Thoracic aorta (tissue), 2 donors: ENCODE measurements at places on chromosomes 5 and 9.

GRCh38 chr5:14206028-14206725 is 63.0 kb downstream of the TRIO start:
- DNase-seq, result no peak
- H3K27ac ChIP-seq, result no peak overlapping the region
- H3K27me3 ChIP-seq, result no peaks in the 10 kb centered on the region
- no peaks in the 10 kb centered on the region for H3K36me3 ChIP-seq
- H3K4me3 ChIP-seq, result no peak overlapping the region
- H3K4me1 ChIP-seq, result peaks cover 52% of the 10 kb centered on the region

GRCh38 chr5:75659791-75660450 is 48.7 kb downstream of the ANKDD1B start:
- H3K36me3 ChIP-seq, result no peaks in the 10 kb centered on the region
- H3K4me3 ChIP-seq, result no peak overlapping the region
- no peak for DNase-seq
- no peaks in the 10 kb centered on the region for H3K27me3 ChIP-seq
- no peak overlapping the region for H3K27ac ChIP-seq

DNA sequence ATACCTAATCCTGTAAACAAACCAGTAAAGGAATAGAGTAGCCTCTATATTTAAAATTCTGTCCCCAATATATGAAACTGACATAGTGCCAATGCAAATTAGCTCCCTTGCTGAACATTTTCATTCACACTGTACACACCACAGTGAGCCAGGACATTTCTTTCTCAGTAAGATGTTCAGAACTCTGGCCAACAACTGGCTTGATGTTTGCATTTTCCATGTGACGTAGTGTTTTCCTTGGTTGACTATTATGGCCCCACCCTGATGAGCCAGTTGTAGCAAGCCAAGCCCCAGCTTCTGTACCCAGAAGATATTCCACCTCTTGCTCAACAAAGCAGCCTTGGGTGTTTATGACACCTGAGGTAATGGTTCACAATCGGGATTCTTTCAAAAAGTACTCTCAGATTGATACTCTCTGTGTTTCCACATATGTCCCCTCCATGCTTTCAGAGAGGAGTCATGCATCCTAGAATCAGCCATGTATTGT is 17.7 kb upstream of the ANXA1 start:
- no peak for DNase-seq
- no peaks in the 10 kb centered on the region for H3K36me3 ChIP-seq
- H3K4me1 ChIP-seq, result peaks cover 7% of the 10 kb centered on the region
- no peaks in the 10 kb centered on the region for H3K27me3 ChIP-seq

DNA sequence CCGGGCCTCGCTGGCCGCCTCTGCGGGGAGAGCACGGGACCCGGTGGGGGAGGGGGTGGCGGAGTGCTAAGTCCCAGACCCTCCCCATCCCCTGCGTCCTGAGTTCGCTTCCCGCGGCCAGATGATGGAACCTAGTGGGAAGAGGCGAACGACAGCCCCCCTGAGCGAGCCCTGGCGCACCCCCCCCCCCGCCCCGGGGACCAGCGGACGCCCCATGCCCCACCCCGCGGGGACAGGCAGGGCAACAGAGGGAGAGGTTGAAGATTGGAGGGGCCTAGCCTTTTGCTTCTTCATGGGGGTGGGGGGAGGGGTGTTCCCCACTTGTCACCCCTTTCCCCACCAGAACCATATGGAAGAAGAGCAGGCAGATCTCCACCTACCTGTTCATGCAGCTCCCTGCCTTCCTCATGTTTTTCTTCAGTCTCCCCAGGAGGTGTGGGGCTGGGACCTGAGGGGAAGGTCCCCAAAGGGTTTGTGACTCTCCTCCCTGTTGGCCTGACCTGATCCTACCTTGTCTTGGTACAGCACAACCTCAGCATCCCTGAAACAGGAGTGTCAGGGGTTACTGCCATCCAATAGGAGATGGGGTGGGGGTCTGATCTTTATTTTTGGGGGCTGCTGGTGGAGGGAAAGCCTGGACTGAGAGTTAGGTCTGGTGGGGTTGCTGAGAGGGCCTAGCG is 485 bp downstream of the FAM53C start:
- H3K4me3 ChIP-seq, result peak overlapping the region; percentile 89
- H3K27ac ChIP-seq, result peak overlapping the region; percentile 97
- no peaks in the 10 kb centered on the region for H3K27me3 ChIP-seq

- H3K36me3 ChIP-seq, result no peaks in the 10 kb centered on the region
- DNase-seq, result no peak
- H3K27me3 ChIP-seq, result no peaks in the 10 kb centered on the region
- H3K4me1 ChIP-seq, result peaks cover 13% of the 10 kb centered on the region
- H3K27ac ChIP-seq, result no peak overlapping the region
- no peak overlapping the region for H3K4me3 ChIP-seq
Observed at GRCh38 chr9:120626512-120626911, 46.5 kb upstream of the CDK5RAP2 start.

- no peaks in the 10 kb centered on the region for H3K36me3 ChIP-seq
- peaks cover 8% of the 10 kb centered on the region for H3K4me1 ChIP-seq
- H3K27me3 ChIP-seq, result no peaks in the 10 kb centered on the region
- H3K4me3 ChIP-seq, result no peak overlapping the region
Observed at GRCh38 chr9:130298662-130299279, 33.2 kb downstream of the HMCN2 start.

DNA sequence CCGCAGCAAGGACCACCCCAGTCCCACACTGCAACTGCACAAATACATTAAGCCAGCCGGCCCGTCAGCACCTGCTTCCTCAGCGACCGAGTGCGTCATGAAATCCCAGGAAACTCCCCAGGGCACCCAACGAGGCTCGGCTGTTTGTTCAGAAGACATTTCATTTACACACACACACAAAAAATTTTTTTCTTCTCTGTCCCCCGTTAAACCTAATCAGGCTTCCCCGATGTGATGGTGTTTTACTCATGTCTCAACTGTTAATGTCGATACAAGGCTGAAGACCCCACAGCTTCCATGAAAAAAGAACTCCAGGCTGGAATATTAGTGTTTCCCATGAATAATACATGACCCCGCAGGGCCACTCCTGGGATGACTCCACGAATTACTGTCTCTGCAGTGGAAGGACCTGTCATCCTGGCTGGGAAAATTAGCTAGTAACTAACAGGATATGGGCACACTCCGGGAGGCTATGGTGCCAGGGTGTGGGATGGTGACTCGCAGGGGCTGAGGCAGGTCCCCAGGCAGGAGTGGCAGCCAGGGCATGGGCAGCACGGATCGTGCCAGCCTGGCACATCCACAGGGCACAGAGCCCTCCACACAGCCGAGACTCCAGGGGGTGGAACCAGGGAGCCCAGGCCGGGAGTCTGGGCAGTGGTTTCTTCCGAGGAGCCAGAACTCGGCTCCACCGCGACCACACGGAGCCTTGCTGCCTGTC is 102.4 kb downstream of the VAV2 start:
- DNase-seq, result no peak
- no peaks in the 10 kb centered on the region for H3K36me3 ChIP-seq
- no peak overlapping the region for H3K27ac ChIP-seq
- H3K27me3 ChIP-seq, result no peaks in the 10 kb centered on the region
- no peak overlapping the region for H3K4me3 ChIP-seq

- no peaks in the 10 kb centered on the region for H3K36me3 ChIP-seq
- peak overlapping the region; percentile 23 for H3K27ac ChIP-seq
- no peak overlapping the region for H3K4me3 ChIP-seq
- no peak for DNase-seq
- H3K27me3 ChIP-seq, result no peaks in the 10 kb centered on the region
Observed at GRCh38 chr5:64595031-64595855, 89.4 kb downstream of the RGS7BP start.

- DNase-seq, result no peak
- H3K36me3 ChIP-seq, result no peaks in the 10 kb centered on the region
- no peak overlapping the region for H3K4me3 ChIP-seq
- H3K4me1 ChIP-seq, result no peaks in the 10 kb centered on the region
- H3K27me3 ChIP-seq, result no peaks in the 10 kb centered on the region
Observed at GRCh38 chr5:160637357-160638090, 214.5 kb downstream of the ATP10B start.

GRCh38 chr9:95457769-95458168 is 59.0 kb downstream of the PTCH1 start:
- H3K27me3 ChIP-seq, result no peaks in the 10 kb centered on the region
- no peak overlapping the region for H3K27ac ChIP-seq
- H3K36me3 ChIP-seq, result peaks cover 9% of the 10 kb centered on the region
- peaks cover 5% of the 10 kb centered on the region for H3K4me1 ChIP-seq

DNA sequence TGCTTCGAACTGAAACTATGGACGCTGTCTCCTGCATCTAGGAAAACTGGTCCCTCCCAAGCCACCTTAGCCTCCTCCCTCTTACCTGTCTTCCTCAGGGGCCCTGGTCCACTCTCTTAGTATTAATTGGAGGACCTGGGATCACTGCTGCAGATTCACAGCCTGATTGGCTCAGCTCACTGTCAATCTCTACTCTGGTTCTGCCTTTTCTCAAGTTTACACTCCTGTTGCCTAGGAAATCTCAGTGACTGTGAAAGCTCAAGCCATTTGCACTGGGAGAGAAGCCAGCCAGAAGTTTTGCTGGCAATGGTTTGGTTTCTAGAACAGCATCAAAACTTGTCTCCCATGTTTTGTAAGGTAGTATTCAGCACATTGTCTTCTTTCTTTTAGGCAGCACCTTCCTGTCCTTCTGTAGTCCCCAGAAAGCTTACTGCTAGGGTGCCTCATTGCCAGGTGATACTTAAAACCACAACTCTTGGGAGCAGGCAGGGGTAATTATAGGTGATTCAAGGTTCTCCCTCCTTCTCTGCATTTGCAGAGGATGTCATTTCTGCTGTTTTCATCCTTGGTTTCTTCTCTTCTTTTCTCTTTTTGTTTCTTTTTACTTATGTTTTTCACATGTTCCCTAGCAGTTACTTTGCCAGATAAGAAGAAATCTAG is at the start of gene CAPSL:
TSS of gene CAPSL (minus strand) at position 55 of the 660 bp plus-strand sequence. CDS start 17,502 bp downstream, outside the sequence.
- no peaks in the 10 kb centered on the region for H3K27me3 ChIP-seq
- H3K36me3 ChIP-seq, result no peaks in the 10 kb centered on the region
- H3K4me3 ChIP-seq, result no peak within 1 kb of the TSS
- no peak for DNase-seq
- H3K4me1 ChIP-seq, result no peaks in the 10 kb centered on the region

- no peaks in the 10 kb centered on the region for H3K27me3 ChIP-seq
- no peak for DNase-seq
- H3K4me3 ChIP-seq, result no peak overlapping the region
Observed at GRCh38 chr9:28616310-28616709, 1043.0 kb upstream of the C9orf72 start.

DNA sequence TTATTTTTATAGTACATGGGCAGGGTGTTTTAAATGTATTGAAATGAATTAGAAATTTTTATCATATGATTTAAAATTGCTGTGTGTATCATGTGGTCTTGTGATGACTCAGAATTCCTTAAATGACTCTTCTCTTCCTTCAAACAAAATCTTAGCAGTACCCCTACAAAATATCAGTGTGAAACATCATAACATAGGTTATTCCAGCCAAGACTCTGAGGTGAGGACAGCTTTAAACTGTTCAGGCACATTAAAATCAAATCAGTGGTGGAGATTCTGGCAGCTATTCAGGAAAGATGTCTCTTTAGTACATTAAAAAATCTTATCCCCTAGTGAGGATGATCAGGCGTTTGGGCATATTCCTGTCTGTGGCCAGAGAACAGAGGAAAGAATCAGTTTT is 174.0 kb downstream of the MAN2A1 start:
- peaks cover 13% of the 10 kb centered on the region for H3K36me3 ChIP-seq
- no peak overlapping the region for H3K27ac ChIP-seq
- no peak for DNase-seq

- H3K4me1 ChIP-seq, result no peaks in the 10 kb centered on the region
- H3K27ac ChIP-seq, result no peak overlapping the region
- H3K27me3 ChIP-seq, result no peaks in the 10 kb centered on the region
- no peak overlapping the region for H3K4me3 ChIP-seq
- no peak for DNase-seq
Observed at GRCh38 chr5:176481711-176482110, 33.5 kb downstream of the FAF2 start.

DNA sequence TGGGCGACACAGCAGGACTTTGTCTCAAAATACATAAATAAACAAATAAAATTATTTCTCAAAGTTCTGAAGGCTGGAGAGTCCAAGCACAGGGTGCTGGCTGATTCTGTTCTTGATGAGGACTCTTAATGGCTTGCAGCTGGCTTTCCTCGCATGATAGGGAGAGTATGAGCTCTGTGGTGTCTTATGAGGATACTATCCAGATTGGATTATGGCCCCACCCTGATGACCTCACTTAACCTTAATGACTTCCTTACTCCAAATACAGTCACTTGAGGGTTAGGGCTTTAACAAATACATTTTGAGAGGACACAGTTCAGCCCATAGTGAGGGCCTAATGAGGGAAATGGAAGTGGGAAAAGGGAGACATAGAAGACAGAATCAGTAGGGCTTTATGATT is 87.7 kb downstream of the FOCAD start:
- H3K4me1 ChIP-seq, result no peaks in the 10 kb centered on the region
- no peak for DNase-seq
- H3K27ac ChIP-seq, result no peak overlapping the region
- peaks cover 7% of the 10 kb centered on the region for H3K36me3 ChIP-seq

- no peak overlapping the region for H3K4me3 ChIP-seq
- H3K27me3 ChIP-seq, result no peaks in the 10 kb centered on the region
- no peaks in the 10 kb centered on the region for H3K36me3 ChIP-seq
- H3K4me1 ChIP-seq, result no peaks in the 10 kb centered on the region
Observed at GRCh38 chr5:180390441-180391190, 37.5 kb upstream of the GFPT2 start.

DNA sequence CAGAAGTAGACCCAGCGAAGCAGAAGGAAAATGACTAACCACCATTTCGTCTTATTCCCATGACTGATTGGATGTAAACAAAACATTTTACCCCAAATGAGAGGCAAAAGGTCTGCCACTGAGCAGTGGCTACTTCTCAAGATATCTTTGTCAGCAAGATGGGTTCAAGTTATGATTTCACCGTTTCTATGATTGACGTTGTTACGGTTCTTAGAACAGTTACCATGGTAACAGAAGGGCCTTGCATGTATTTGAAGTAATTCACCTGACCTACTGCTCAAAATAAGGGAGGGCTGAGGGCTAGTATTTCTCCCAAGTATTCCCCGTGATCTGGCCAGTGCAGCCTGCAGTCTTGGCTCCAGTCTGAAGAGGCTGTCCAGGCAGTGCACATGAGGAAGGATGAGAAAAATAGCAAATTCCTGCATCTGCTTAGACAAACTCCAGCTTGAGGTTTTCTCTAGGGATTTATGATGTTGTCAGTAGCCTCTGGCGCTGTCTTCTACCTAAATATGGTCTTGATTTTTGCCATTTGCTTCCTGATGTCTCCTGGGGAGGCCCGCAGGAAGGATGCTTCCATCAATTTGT is 372.7 kb downstream of the TMEM38B start:
- H3K36me3 ChIP-seq, result no peaks in the 10 kb centered on the region
- no peak for DNase-seq
- H3K4me1 ChIP-seq, result no peaks in the 10 kb centered on the region
- H3K27ac ChIP-seq, result no peak overlapping the region
- no peak overlapping the region for H3K4me3 ChIP-seq
- no peaks in the 10 kb centered on the region for H3K27me3 ChIP-seq

- no peaks in the 10 kb centered on the region for H3K27me3 ChIP-seq
- no peak overlapping the region for H3K4me3 ChIP-seq
- H3K27ac ChIP-seq, result no peak overlapping the region
- no peaks in the 10 kb centered on the region for H3K36me3 ChIP-seq
- no peak for DNase-seq
Observed at GRCh38 chr9:86821006-86821845, 126.1 kb downstream of the GAS1 start.

GRCh38 chr5:148569948-148570347 is 84.4 kb downstream of the HTR4 start:
- no peaks in the 10 kb centered on the region for H3K36me3 ChIP-seq
- H3K27ac ChIP-seq, result no peak overlapping the region
- H3K4me1 ChIP-seq, result no peaks in the 10 kb centered on the region
- H3K4me3 ChIP-seq, result no peak overlapping the region
- no peaks in the 10 kb centered on the region for H3K27me3 ChIP-seq
- DNase-seq, result no peak
